ENCODE measurements at places on chromosomes 6 and 20.
A peak's percentile ranks its signal among the peaks of the same experiment; 100 is the strongest.

GRCh38 chr6:154382740-154383139, 26.1 kb upstream of the IPCEF1 start:
- no peak for DNase-seq

GRCh38 chr20:36633285-36633772, 12.7 kb downstream of the SLA2 start:
- no peak for DNase-seq

DNA sequence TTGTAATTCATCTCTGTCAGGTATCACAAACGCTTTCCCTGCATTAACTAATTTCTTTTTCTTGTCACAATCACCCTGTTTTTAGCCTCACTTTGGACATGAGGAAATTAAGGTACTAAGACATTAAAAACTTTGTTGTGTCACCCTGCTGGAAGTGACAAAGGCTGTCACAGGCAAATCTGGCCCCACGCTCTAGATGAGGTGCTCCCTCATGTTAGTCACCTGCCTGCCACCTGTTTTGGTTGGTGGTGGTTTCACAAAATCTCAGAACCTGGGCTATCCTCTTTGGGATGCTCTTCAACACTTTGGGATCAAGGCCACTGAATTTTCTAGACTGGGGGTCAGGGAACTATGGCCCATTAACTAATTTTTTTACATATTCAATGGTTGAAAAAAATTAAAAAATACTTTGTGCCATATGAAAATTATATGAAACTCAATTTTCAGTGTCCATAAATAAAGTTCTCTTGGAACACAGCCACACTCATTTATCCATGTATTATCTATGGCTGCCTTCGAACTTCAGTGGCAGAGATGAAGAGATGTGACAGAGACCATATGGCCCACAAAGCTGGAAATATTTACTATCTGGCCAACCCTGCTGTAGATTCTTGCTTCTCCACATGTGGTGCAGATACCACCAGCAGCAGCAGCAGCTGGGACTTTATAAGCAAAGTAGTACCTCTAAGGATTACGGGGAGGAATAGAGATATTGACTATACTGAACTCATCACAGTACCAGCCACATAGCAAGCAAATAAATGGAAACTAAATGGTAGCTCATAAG, 16.1 kb upstream of the TNFAIP3 start:
- no peak for DNase-seq

DNA sequence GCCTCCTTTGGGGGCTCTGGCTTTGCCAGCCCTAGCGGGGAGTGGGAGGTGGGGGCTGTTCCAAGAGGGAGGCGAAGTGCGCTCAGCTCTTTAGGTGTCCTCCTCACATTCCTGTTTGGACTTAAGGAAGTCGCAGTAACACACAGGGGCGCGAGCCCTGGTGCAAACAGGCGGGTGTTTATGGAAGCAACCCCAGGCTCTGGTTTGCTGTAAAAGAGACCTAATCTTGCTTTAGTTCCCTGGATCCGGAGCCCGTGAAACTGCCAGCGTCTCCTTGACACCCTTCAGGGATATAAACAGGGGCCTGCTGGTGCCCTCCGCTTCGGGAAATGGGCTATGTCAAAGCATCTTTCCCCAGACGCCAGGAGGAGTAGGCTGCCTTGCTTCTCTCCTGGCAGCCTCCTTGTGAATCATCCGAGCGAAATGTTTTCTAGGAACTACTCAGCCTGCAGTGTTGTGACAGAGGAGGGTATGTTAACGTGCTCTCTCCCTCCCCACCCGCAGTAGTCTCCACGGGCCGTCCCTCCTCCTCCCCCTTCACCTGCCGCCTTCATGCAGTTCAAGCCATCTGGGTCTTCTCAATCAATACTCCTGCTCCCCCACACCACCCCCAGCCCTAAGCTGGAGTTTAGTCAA, 168.0 kb upstream of the LRFN2 start:
- DNase-seq = no peak

GRCh38 chr6:37838219-37838921, 18.8 kb downstream of the ZFAND3 start:
- DNase-seq = no peak

DNA sequence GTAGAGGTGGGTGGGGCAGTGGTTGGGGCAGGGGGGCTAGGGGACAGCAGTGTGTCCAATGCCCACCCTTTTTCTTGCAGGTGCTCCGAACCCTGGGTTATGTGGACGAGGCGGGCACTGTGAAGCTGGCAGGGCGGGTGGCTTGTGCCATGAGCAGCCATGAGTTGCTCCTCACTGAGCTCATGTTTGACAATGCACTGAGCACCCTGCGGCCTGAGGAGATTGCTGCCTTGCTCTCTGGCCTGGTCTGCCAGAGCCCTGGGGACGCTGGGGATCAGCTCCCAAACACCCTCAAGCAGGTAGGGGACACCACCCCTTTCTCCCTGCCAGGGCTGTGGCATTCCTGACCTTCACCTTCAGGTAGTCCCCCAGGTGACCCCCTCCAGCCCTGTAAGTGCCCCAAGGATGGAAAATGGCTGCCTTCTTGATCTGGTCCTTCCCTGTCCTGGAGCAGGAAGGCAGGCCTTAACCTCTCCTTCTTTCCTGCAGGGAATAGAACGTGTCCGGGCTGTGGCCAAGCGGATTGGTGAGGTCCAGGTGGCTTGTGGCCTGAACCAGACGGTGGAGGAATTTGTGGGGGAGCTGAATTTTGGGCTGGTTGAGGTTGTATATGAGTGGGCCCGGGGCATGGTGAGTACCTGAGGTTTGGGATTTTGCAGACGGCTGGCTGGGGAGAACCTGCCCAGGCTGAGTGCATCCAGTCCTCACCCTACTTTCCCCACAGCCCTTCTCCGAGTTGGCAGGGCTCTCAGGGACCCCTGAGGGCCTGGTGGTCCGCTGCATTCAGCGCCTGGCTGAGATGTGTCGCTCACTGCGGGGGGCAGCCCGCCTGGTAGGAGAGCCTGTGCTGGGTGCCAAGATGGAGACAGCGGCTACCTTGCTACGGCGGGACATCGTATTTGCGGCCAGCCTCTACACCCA, 2.9 kb downstream of the DXO start:
- no peak for DNase-seq

- no peak for DNase-seq
Observed at GRCh38 chr6:78844899-78845298, 22.5 kb upstream of the IRAK1BP1 start.

- no peak for DNase-seq
Observed at GRCh38 chr6:148419430-148419829, 76.8 kb downstream of the SASH1 start.

DNA sequence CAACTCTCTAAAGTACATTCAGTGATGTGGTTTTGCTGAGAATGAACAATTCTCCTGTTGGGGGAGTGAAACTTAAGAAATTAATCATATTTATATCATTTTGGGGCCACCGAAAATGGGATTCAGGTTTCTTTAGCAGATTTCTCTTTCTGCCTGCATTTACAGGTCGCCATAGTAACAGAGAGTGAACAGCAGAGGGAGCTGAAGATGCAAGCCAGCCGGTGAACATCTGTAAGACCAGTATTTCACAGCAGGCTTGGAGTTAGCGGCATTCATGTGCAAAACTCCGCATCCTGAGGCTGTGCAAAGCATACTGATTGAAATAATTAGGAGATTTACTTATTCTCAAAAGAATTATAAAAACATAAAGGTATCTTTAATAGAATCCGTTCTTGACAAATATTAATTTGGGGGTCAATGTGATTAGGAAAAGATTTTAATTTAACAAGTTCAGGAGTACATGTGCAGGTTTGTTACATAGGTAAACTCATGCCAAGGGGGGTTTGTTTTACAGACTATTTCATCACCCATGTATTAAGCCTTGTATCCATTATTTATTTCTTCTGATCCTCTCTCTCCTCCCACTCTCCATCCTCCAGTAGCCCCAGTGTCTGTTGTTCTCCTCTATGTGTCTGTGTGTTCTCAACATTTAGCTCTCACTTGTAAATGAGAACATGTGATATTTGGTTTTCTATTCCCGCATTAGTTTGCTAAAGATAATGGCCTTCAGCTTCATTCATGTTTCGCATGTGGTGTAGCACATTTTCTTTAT, 17.8 kb upstream of the HSF2 start:
- DNase-seq = peak; percentile 70

GRCh38 chr20:57230247-57230646, 36.2 kb downstream of the BMP7 start:
- no peak for DNase-seq

DNA sequence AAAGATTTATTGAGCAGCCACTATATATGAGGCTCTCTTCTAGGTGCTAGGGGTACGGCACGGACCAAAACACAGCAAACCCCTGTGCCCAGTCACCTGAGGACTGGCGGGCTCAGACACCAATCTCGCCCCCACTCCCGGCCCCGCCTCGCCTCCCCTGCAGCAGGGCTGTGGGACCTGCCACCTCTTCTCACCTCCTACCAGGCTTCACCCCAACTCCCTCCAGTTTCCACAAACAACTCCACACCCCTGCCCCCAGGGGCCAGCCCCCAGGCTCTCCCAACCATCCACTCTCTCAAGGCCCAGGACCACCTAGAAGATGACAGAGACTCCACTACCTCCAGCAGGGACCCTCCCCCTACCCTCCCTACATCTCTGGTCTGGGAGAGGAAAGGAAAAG, 6.5 kb downstream of the TFEB start:
- no peak for DNase-seq

DNA sequence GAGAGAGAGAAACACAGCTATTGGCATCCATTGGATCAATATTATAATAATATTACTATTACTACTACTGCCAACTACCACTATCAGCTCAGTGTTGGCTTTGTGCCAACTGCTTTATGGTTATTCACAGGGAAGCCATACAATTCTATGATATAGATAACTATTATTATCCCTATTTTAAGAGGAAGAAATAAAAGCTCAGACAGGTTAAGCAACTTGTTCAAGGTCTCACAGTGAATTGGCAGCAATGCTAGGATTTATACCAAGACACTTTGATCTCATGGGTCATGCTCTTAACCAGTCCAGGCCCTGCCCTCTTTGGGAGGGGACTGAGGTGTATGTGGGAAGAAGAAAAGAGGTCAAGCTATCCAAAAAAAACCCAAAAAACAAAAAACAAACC, 82.0 kb upstream of the TRAF3IP2 start:
- DNase-seq = no peak

- peak; percentile 67 for DNase-seq
Observed at GRCh38 chr20:49541733-49542513, 26.0 kb downstream of the PTGIS start.

GRCh38 chr20:58969439-58969838, 11.6 kb upstream of the NELFCD start:
- no peak for DNase-seq

DNA sequence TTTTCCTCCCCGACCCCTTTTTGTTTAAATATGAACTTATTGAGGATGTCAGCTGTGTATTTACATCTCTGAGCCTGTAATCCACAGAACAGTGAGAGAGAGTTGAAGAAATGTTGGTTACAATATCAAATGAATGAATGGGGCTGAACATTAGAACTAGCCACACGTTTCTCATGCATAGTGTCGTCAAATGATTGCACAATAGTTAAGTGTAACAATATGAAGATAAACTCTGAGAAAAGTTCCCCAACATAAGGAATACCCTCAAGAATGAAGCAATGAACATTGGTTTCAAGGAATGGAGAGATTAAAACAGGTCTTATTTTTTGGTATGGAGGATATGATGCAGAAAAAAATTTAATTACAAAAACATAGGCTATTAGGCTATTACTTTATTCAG, 100.5 kb upstream of the DTNBP1 start:
- DNase-seq = no peak

DNA sequence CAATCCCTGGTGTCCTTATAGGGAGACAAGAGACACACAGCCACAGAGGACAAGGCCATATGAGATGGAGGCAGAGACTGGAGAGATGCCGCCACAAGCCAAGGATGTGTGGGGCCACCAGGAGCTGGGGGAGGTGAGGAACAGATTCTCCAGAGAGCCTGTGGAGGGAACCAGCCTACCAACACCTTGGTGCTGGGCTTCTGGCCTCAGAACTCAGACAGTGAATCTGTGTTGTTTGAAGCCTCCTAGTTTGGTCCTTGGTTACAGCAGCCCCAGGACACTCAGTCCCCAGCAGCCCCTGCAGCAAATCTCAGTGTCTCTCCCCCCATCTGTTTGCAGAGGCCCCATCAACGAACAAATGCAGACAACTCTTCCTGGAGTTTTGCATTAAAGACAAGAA, 73.2 kb upstream of the BHLHE23 start:
- DNase-seq = no peak

DNA sequence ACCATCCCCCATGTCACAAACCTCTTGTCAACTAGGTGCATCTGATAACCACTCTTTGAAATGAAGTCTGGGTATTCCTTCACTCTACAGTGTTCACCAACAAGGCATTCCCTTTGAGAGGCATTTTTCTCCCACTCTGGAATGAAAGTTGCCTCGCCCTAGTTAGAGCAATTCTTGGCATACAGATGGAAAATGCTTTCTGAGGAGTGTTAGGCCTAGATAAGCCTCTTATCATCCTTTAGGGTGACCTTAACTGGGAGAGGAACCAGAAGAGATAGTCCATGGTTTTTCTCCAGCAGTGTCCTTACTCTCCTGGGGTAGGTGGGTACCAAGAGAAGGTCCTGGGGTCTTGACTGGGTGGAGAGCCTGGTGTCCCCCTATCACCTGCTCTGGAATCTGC, 14.8 kb downstream of the CLIC5 start:
- DNase-seq = no peak

- DNase-seq = no peak
Observed at GRCh38 chr6:109373331-109373730, 8.9 kb downstream of the CD164 start.

GRCh38 chr6:41039060-41039998, at the start of gene UNC5CL:
UNC5CL (minus strand) TSS chr6:41039221; CDS start chr6:41035074, 4,147 bp downstream.
- peak; percentile 58 for DNase-seq

GRCh38 chr6:135176464-135176863, 4.6 kb upstream of the MYB start:
- peak; percentile 23 for DNase-seq

DNA sequence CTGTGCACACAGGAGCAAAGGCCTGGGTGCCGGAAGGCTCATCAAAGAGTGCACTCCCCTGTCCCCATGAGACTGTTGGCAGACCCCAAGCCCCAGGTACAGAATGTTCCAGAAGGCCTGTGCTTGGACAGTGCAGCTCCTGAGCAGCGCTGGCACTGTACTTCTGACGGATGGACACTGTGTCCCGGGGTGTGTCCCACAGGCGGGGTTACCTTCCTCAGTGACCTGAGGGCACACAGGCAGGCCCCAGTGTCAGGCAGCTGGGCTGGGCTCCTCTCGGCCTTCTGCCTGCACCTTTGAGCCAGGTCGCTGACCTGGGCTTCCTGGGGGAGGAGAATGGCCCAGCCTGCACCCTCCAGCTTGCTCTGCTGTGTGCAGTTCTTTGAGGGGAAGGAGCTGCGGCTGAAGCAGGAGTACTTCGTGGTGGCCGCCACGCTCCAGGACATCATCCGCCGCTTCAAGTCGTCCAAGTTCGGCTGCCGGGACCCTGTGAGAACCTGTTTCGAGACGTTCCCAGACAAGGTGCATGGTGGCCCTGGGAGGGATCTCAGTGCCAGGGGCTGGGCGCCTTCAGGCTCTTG, 30.1 kb downstream of the PYGB start:
- no peak for DNase-seq
